ENCODE measurements at places on chromosomes 13 and 19.
A peak's percentile ranks its signal among the peaks of the same experiment; 100 is the strongest.

GRCh38 chr19:18795540-18795939, 4.4 kb upstream of the COMP start:
- no peak for DNase-seq

DNA sequence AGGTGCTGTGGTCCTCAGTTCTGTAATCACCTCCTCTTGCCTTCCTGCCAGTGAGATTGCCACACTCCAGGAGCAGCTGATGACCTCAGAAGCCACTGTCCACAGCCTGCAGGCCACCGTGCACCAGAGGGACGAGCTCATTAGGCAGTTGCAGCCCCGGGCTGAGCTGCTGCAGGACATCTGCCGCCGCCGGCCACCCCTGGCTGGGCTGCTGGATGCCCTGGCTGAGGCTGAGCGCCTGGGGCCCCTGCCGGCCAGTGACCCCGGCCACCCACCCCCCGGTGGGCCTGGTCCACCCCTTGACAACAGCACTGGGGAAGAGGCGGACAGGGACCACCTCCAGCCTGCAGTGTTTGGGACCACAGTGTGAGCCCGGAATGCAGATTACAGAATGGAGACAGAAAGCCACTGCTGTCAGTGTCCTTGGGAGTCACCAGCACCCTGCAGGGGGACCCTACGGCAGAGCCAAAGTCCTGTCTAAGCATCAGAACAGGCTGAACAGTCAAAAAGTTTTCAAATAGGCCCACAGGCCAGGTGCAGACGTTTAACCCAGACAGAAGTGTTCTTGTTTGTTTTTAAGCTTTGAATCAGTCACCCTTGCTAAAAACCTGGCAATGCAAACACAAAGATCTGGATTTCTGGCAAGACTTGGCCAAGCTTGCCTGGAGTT, 4.2 kb downstream of the VMAC start:
- DNase-seq: no peak

DNA sequence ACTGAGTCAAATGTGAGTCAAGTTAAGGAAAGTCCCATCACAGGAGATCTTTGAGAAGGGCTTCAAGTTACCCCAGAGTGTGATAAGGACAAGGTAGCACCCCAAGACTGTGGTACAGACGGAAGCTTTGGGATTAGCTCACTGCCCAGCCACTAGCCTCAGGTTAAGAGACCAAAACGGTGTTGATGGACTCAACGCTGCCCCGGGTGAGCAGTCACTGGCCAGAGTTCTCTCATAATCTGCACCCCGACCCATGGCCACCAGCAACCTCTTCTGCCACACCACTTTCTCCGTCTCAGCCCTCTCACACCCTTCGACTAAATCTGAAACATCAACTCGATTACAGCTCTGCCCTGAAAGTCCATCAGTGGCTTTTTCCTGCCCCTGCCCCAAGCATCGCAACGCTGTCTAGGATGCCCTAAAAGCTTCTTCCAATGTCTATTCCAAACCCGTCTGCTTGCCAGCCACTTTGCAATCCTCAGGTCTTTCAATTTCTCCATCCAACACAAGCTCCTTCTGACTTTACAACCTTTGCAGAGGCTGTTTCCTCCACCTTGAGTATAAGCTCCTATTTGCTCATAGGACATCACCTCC, 5.6 kb downstream of the HNRNPL start:
- no peak for DNase-seq

DNA sequence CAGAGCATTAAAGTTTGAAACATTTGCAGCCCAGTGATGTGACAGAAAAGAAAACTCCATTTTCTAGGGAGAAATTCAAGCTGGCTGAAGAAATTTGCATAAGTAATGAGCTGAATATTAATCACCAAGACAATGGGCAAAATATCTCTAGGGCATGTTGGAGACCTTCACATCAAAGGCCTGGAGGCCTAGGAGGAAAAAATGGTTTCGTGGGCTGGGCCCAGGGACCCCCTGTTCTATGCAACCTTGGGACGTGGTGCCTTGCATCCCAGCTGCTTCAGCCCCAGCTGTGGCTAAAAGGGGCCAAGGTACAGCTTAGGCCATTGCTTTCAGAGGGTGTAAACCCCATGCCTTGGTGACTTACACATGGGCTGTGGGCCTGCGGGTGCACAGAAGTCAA, 5.7 kb upstream of the CLEC4M start:
- no peak for DNase-seq

DNA sequence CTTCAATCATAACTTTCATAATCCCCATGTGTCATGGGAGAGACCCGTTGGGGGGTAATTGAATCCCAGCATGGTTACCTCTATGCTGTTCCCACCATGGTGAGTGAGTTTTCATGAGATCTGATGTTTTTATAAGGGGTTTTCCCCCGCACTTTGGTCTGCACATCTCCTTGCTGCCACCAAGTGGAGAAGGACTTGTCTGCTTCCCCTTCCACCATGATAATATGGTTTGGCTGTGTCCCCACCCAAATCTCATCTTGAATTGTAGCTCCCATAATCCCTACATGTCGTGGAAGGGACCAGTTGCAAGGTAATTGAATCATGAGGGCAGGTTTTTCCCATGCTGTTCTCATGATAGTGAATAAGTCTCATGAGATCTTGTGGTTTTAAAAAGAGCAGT, 524.9 kb downstream of the SLITRK5 start:
- DNase-seq: no peak

DNA sequence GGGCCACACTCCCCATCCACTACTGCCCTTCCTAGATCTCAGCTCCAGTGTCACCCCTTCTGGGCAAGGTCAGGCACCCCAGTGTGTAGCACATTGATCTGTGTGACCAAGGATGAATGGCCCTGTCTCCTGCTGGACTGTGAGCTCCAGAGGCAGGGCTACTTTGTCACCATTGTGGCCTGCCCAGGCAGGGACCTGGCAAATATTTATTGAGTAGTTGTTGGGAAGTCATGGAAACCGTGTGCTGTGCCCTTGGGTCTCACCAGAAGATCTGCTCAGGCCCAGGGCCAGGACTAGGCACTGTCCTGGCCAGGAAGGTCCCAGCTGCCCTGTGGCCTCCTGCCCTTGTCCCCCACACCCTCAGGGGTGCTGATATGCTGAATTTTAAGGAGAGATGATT, 10.5 kb downstream of the NACC1 start:
- DNase-seq: no peak

DNA sequence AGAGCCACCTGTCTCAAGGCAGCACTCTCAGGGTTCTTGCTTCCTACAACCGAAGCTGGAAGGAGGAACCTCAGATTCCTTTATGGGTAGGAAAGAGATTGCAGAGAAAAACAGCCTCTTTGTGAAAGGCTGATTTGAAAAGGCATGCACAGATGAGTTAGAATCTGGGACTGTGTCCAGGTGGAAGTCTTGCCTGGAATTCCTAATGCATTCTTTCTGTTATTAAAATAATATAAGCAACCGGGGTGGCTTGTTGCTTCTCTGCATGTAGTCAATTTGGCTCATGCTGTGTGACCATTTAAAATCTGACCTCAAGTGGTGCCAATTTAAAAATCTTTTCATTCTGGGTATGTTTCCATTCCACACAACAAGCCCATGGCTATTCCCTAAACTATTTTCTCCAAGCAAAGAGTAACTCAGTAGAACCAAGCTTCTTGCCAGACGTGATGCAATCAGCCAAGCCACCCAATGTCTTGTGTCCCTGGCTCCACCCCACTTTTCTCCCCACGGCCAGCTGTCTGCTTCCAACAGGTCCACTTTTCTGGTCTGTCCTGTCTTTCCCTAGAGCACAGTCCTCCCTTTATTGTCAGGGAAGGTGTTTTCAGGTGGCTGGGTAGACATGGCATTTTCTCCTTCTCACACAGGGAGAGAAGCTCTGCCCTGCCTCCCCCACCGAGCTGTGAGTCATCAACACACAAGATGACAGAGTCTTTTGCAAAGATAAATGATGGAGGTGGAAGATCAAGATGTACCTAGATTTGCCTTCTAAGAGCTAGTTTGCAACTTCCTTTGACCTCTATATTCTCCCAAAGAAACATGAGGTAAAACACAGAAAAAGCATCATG, 394.3 kb downstream of the FOXO1 start:
- DNase-seq: peak; percentile 94

GRCh38 chr19:45168767-45169351, 8.1 kb upstream of the NKPD1 start:
- DNase-seq: no peak

- no peak for DNase-seq
Measured at GRCh38 chr19:3150739-3151329, 15.0 kb downstream of the GNA15 start.

DNA sequence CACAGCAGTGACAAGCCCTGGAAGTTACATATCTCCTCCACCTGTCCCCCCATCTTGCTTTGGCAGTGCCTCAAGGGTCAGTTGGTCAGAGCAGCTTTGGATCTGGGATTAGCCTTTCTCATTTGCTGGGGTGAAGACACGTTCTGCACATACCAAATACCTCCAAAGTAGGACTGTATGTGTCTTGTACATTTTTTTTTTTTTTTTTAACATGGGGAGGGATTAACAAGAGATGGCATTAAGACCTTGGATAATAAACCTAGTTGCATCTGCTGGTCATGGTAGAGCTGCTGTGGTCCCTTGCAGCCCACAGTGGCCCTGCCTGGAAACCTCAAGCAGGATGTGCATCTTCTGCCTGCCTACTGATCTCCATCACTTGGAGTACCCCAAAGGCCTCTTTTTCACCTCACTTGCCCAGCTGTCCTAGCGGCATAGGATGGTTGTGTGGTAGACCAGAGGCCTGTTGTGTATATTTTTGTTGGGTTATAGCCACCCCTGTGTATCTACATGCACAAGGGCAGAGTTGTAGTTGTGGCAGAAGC, 2.5 kb downstream of the RPS19 start:
- no peak for DNase-seq

GRCh38 chr19:8494158-8494557, 8.3 kb downstream of the PRAM1 start:
- no peak for DNase-seq

DNA sequence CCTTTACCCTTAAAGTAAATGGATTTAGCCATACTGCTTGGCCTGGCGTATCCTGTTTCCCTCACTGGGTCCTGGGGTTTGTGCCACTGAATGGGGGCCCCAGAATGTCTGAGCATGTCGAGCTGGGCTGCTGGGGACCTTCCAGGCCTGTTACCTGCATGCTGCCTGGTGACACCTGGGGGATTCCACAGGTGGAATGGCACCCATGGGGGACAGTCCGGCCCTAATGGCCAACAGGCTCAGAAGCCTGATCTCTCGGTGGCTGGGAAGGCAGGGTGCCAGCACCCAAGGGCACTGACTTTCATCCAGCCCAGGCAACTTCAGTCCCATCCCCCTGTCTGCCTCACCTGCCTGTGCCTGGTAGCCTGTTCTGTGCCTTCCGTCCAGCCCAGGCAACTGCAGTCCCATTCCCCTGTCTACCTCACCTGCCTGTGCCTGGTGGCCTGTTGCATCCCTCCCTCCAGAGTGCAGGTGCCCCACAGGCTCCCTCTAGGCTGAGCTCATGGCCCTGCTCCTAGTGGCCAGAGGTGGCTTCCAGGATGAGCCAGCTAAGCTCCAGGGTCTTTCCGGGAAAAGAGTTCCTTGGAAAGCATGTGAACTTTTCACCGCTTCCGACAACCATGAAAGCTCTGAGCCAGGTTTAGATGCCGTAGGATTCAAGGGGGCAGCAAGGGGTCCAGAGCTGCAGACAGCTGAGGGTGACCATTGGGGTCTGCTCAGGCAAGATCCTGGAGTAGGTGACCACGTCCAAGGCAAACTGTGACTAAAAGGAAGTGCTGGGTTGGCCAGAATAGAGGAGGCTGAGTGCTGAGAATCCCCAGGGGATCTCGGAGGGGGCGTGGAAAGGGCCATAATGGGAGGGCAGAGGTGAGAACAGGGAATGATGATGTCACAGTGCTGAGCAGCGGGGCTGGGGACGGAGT, 30.3 kb upstream of the ZNF492 start:
- no peak for DNase-seq

- DNase-seq: peak; percentile 47
Measured at GRCh38 chr13:23433171-23434153, at the start of gene SACS. TSS of gene SACS (minus strand) at chr13:23433702. CDS start at chr13:23411239, 22,463 bp downstream.

DNA sequence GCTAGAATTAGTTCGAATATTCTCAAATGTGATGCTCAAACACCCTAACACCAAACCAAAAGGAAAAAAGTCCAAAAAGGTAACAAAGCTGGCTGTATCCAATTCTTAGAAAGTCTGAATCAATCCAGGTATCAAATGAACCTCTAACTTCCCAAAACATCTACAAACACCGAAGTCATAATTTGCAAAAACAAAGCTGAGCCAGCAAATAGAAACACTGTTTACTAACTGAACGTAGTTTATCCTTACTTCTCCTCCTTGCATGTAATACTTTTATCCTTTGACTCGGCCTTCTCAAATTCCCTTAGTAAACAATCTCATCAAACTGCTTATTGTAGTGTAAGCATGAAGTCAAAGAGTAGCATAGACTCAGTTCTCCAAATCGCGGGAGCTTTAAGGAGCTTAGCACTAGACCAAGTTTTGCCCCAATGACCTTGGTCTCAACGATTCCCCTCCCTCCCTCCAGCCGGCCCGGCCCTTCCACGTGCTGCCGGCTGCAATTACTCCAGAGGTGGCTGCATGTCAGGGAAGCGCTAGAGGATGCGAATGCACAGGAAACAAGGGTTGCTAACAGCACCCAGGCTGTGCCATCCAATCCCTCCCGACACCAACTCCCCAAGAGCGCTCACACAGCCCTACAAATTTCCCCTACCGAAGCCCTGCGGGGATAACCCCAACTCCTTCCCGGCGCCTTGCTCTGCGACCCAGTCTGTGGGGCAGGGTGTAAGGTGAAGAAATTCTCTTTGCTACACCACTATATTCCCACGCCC, 693 bp downstream of the XPO4 start:
- DNase-seq: peak; percentile 50

DNA sequence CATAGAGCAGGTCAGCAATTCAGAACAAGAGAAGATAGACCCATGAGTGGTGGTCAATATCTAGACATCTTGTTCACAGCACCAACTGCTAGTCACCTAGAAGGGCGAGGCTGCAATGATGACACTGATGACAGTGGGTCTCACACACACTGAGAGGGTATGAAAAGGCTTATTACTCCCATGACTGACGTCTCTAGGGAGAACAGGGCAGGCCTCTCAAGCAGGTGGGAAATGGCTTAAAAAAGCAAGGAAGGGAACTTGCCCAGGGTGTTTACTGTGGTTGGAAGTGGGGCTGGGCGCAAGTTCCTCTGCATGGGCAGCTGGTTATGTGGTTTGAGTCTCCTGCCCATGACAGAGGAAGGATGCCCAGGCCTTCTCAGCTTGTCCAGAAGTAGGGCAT, 33.8 kb downstream of the ZNF44 start:
- no peak for DNase-seq

- no peak for DNase-seq
Measured at GRCh38 chr19:2627855-2628254, 74.6 kb downstream of the GNG7 start.

DNA sequence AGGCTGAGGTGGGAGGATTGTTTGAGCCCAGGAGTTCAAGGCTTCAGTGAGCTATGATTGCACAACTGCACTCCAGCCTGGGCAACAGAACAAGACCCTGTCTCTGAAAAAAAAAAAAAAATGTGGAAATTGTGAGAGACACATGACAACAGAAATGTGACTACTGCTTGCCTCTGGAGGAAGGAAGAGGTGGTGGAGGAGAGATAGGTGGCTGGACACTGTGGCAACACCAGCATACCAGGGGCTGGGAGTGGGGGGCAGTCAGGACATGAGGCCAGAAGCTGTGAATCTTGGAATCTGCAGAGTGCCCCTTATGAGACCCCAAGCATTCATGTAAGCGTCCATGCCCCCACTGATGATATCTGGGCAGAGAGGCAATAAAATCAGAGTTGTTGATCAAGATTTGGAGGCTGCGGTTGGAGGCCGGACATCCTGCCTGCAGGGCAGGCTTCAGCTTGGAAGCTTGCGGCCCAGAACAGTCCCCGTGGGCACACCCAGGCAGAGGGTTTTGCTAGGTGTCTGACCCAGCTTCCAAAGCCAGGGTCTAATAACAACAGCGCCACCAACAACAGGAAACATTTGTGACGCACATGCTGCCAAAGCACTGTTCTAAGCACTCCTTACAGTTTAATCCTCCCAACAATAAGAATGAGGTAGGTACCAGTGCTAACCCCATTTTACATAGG, 16.9 kb downstream of the FAM187B start:
- no peak for DNase-seq
